ENCODE measurements at places on chromosomes 3 and 15.
A peak's percentile ranks its signal among the peaks of the same experiment; 100 is the strongest.

GRCh38 chr15:22939051-22939450 is 41.1 kb downstream of the CYFIP1 start:
- DNase-seq, result no peak

- no peak for DNase-seq
Measured at GRCh38 chr3:197031315-197032285, 2.0 kb upstream of the MELTF start.

DNA sequence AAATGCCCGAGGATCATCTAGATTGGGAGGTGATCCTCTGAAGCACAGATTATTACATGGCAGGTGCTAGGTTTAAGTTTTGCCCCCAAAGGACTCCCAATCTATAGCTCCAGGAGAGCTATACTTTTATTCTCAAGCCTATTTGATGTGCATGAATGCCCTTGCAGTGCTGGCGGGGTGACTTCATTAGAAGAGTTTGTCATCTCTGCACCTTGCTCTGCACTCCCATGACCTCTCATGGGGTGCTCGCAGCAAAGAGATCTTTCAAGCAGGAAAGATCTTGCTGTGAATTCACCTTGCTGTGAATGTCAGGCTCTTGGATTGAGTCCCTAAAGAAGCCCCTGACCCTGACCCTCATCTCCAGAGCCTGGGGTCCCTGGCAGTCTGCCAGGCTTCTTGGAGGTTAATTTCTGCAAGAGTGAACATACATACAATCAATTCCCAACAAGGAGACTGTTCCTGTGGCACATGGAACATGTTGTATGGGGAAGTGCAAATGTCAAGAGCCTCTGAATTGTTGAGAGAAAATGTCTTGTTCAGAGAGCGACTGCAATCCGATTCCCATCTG is 45.9 kb downstream of the FAM43A start:
- DNase-seq, result no peak

GRCh38 chr3:141253326-141253725 is 21.7 kb downstream of the PXYLP1 start:
- no peak for DNase-seq

DNA sequence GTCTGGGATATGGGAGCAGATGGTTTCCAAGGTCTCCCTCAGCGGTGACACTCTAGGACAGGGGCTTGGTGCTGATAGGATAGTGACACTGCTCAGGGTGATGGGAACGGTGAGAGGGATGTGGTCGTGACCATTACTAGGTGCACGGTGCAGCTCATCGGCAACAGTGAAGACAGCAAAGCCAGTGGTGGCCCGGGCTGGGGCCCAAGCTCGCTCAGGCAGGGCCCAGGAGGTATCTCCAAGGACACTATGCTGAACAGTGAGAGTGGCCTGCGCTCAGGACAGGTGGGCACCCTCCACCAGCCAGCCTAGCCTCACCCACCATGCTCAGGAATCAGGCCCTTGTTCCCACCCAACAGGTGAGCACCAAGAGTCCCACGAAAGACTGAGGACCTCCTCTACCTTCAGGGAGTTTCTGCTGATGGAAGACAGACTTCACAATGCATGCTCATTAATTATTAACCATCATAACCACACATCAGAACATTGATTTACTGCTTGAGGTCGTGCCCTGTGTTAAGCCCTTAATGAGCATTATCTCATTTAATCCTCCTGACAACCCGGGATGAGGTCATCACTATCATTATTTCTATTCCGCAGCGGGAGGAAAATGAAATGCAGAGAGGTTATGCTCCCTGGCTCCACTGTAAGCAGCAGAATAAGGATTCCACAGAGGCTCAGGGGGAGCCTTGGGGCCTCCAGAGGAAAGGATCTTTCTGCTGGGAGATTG is 269.4 kb downstream of the UACA start:
- no peak for DNase-seq

- no peak for DNase-seq
Measured at GRCh38 chr3:51830345-51830744, 31.1 kb upstream of the IQCF2 start.

DNA sequence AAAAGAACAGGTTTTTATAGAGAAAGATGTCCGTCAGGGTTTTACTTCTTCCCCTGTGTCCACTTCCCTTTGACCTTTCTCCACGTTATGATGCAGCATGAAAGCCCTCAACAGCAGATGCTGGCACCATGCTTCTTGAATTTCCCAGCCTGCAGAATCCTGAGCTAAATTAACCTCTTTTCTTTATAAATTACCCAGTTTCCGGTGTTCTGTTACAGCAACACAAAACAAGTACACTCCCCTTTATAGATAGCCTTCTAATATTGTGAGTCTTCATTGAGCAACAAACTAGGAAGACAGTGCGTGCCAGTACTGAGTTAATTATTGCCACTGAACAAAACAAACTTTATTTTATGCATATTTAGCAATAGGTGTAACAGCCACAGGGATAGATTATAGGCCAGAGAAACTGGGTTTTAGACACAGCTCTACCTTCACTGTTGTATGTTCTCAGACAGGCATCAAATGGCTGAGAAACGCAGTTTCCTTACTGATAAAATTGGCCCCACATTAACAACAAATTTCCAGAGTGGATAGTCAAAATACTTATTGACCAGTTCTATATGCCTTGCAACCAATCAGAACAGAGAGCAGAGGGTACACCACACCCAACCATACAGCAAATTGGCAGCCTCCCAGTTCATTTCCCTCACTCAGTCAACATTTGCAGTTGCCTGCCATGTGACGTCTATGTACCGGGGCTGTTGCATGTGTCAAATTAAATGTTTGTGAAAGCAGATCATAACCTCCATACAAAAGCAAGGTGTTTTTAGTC is 14.4 kb upstream of the TBL1XR1 start:
- DNase-seq, result no peak

GRCh38 chr3:158097081-158097592 is 9.1 kb downstream of the SHOX2 start:
- no peak for DNase-seq

GRCh38 chr3:106339551-106339950 is 470.7 kb upstream of the CBLB start:
- no peak for DNase-seq

DNA sequence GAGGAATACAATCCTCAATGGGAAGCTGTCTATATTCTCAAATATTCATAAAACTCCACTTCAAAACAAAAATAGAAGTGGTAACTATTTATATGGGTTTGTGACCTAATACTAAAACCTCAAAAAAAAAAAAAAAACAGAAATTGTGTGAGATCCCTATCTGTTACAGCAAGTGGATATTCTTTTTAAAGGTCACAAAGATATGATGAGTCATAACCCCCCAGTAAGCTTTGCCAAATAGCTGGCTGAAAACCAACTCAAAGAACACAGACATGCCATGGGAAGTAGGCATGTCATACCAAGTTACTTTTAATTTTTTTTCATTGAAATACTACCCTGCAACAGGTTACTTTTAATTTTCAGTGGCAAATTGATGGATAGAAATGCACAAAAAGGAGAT is 62.5 kb downstream of the CBLB start:
- no peak for DNase-seq

GRCh38 chr3:196207833-196208607 is 3.2 kb downstream of the ZDHHC19 start:
- peak; percentile 50 for DNase-seq

GRCh38 chr3:144463911-144464310 is 492.3 kb downstream of the DIPK2A start:
- DNase-seq, result no peak

DNA sequence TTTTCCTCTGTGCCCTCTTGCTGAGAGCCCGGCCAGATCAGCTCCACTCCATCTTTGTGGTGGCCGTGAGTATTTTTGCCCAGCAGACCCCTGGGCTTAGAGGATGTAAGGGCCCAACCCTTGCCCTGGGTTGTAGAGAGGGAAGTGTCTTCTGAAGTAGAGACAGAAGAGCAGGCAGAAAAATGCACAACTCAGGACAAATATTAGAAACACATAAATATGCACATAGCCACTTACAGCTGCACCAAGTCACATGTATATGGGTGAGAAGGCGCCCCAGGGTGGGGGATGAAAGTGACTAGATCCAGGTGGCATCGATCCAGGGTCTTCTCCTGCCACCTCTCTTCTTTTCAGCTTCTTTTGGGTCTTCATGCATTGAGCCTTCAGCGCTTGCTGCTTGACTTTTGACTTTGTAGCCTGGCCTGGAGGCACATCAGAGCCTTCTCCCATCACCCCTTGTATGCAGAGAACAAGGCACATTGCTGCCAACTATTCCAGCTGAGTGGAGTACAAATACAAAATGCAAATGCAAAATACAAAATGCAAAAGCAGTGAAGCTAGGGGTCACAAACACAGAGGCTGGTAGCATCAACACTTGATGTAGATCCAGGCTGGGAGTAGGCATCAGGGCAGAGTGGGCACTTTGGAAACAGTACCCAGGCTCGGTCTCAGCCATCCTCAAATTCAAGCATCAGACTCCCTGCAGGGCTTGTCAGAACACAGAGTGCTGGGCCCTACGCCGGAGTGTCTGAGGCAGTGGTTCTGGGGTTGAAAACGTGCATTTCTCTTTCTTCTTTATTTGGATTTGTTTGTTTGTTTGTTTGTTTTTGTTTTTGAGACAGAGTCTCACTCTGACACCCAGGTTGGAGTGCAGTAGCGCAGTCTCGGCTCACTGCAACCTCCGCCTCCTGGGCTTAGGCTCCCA is 133.0 kb downstream of the ASB7 start:
- DNase-seq, result no peak

DNA sequence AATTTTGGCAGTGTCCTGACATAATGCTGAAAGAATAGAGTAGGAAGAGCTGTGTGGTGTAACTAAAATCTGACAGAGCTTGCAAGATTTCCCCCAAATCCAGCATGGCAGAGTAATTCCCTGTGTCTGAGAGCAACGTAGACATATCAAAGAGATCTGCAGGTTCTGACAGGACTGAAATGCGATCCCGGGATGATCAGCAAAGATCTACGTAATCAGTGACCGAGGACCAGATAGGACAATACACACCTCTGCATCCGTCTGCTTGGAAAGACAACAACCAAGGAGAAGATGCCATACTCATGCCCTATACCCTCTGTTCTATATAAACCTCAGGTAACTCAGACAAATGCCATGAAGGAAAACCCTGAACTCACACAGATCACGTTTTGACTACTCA is 26.6 kb upstream of the SYNPR start:
- DNase-seq, result no peak

DNA sequence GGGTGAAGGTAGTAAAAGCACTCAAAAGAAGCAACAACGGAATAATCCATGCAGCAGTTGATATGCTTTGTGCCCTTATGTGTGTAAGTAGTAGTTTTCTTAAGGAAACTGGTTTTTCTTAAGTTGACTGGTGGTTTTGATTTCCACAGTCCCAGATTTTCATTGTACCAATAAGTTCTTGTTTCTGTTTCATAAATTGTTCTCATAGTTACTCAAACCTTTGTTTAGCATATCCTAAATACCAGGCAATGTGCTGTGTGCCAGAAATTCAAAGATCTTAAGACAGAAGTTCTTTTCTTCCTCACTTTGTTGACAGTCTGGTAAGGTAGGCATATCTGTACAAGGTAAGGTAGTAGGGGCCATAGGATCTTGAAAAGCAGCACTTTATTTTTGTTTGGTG is 40.0 kb downstream of the DNAJC13 start:
- no peak for DNase-seq

DNA sequence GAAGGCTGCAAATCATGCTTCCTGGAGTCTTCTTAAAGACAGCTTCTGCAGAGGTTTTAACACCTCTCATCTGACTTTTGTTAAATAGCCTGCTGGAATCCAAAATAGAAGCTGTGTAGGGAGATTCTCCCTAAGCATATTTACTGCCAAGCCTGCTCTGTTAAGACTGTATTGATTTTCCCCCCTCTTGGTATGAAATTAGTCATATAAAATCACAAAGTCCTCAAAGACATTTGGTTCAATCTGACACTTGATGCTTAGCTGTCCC is 94.6 kb downstream of the ITPR1 start:
- no peak for DNase-seq

DNA sequence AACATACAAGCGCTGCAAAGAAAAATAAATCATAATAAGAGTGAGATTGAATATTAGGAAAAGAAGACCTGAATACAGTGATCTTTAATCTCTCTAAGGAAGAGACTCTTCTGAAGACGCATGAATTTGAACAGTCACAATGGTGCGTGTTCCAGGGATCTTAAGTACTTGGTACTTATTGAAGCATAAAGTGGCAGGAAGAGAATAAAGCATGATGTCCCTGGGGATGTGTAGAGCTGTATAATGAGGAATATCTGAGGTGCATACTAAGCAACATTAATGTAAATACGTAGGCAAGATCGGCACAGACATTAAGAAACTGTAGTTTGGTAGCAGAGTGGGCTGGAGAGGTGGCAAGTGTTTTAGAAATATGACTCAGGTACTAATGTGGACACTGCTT is 246.2 kb upstream of the MCTP2 start:
- DNase-seq, result no peak

DNA sequence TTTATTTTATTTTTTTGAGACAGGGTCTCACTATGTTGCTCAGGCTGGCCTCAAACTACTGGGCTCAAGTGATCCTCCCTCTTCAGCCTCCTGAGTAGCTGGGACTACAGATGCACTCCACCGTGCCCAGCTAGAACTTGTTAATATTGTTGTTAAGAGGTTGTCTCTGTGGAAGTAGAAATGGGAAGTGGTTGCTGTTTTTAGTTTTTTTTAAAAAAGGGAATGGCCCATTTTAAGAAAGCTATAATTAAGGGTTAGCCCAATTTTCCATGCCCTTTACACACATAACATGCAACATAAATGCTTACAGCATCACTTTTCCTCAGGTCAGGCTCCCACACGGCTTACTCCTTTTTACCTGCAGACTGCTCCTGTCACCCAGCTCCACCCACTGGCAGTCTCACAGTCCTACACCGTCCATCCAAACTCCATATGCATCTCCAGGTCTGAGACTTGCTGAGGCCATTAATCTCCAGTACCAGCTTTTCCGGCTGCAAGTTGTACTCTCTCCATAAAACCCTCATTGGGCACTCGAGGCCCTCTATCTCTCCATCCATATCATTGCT is 19.8 kb downstream of the MORC1 start:
- DNase-seq, result no peak

DNA sequence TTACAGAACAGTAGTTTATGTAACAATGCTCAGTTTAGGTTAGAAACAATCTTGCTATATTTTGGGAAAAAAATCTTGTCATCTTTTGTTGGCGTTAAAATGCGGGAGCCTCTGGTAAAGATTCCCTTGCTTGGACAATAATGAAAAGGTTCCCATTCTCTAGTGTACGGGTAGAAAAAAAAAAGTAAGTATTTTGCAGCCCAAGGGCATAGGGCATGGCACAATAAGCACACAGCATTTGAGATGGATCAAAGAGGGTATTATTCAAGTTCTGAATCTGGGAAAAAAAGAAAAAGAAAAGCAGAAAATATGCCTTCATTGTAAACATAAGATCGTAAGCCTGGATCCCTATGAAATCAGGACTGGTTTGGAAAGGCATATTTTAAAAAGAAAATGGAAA is 408.6 kb upstream of the ROBO2 start:
- DNase-seq, result no peak

- DNase-seq, result no peak
Measured at GRCh38 chr15:46848704-46849103, 868.6 kb upstream of the SEMA6D start.
